Thyroid gland (tissue), 4 donors: ENCODE measurements at places on chromosomes 13 and 19. TPM values are rescaled to one million over a fixed set of nuclear protein-coding genes. Genes with fewer than 3 reads are reported as not detected.

DNA sequence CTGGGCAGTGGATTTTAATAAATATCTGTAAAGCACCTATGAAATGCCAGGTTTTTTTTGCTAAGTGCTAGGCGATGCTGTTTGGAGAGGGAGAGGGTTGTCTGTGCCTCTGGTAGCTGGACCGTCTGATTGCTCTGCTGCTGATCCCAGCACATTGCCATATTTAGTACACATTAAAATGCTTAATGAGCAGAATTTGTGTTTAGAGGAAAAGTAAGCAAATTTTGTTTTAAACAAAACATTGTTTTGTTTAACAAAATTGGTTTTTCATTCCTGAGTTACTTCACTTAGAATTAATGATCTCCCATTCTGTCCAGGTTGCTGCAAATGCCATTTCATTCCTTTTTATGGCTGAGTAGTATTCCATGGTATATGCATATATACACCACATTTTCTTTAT lies 85.2 kb downstream of the LMO7 start:
- H3K4me1 ChIP-seq: peaks cover 35% of the 10 kb centered on the region
- H3K27ac ChIP-seq: no peak overlapping the region
- H3K4me3 ChIP-seq: no peak overlapping the region

- H3K27ac ChIP-seq: no peak overlapping the region
- no peak for DNase-seq
- no peak overlapping the region for H3K4me3 ChIP-seq
Measured at GRCh38 chr13:77136902-77137420, 110.0 kb upstream of the FBXL3 start.

DNA sequence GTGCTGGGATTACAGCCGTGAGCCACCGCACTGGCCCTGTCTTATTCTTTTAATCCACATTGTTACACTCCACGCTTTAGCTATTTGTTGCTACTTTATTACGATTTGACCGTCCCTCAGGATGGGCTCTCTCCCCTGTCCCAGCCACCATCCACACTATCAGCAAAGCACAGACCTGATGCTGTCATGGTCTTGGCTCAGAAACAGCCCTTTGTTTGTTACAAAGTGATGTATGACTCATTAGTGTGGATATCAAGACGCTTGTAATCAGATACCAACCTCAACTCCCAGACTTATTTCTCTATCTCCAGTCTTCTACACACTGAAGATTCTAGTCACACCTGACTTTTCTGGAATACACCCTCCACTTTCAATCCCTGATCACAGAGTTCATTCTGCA lies 84.6 kb upstream of the FREM2 start:
- no peaks in the 10 kb centered on the region for H3K4me1 ChIP-seq
- DNase-seq: no peak
- H3K27ac ChIP-seq: no peak overlapping the region
- no peak overlapping the region for H3K4me3 ChIP-seq

GRCh38 chr13:95457294-95457693 lies 95.2 kb upstream of the CLDN10 start:
- H3K36me3 ChIP-seq: no peaks in the 10 kb centered on the region
- no peak overlapping the region for H3K27ac ChIP-seq
- H3K27me3 ChIP-seq: no peaks in the 10 kb centered on the region
- H3K4me3 ChIP-seq: no peak overlapping the region

GRCh38 chr13:51396352-51396751 lies 56.5 kb downstream of the INTS6 start:
- H3K36me3 ChIP-seq: no peaks in the 10 kb centered on the region
- DNase-seq: no peak

- no peak for DNase-seq
- no peaks in the 10 kb centered on the region for H3K36me3 ChIP-seq
- no peak overlapping the region for H3K27ac ChIP-seq
Measured at GRCh38 chr13:71461892-71462291, 405.1 kb downstream of the DACH1 start.

GRCh38 chr19:3132971-3133792 lies 2.7 kb upstream of the GNA15 start:
- H3K4me3 ChIP-seq: no peak overlapping the region
- no peak overlapping the region for H3K27ac ChIP-seq
- H3K36me3 ChIP-seq: no peaks in the 10 kb centered on the region
- H3K4me1 ChIP-seq: no peaks in the 10 kb centered on the region
- H3K27me3 ChIP-seq: no peaks in the 10 kb centered on the region

DNA sequence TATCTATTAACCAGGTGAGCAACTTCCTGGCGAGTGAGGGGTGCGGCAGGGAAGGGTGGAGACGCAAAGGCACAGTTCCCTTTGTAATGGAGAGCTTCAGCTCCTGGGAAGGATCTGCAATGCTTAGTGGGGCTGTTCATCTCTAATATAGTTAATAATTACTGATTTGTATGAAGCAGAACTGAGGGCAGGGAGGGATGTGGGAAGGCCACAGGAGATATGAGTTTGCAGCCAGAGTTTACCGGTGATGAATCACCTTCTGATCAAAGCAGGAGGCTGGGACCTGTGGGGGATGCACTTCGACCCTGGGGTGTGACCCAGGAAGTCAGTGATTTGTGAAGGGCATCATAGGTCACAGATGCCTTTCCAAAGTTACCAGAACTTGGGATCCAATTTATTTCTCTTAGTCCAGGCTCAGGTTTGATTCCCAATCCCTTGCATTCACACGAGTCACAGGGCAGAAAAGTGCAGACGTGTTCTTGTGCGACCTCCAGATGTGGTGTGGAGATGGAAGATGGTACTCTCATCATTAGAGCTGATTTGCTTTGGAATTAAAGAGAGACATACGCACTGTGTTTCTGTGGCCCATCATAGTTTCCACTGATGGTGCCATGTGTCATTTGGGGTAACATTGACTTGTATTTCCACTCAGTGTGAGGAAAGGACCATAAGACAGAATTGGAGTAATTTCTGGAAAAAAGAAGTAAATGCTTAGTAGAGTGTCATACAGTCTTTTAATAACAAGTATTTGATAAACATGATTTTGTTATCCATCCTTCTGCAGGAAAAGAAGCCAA lies 55.0 kb downstream of the LRCH1 start:
- H3K4me1 ChIP-seq: peaks cover 38% of the 10 kb centered on the region
- H3K27me3 ChIP-seq: no peaks in the 10 kb centered on the region
- no peak overlapping the region for H3K27ac ChIP-seq
- no peak for DNase-seq
- H3K4me3 ChIP-seq: no peak overlapping the region

DNA sequence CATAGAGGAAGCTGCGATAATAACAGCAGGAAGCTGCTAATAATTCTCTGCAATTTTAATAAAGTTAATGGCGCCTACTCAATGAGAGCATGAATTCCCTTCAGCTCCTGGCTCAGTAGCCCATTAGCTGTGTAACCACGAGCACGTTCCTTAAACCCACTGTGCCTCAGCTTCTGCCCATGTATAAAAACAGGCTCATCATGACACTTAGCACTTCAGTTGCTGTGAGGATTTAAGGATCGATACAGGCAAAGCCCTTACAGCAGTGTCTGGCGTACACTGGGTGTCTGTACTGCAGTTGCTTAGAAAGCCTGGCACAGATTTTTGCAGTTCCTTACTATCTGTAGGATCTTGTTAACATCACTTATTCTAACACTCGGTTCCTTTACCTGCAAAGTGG lies 673.4 kb upstream of the ARGLU1 start:
- no peaks in the 10 kb centered on the region for H3K27me3 ChIP-seq
- H3K27ac ChIP-seq: no peak overlapping the region
- H3K4me3 ChIP-seq: no peak overlapping the region
- no peaks in the 10 kb centered on the region for H3K4me1 ChIP-seq
- no peak for DNase-seq

DNA sequence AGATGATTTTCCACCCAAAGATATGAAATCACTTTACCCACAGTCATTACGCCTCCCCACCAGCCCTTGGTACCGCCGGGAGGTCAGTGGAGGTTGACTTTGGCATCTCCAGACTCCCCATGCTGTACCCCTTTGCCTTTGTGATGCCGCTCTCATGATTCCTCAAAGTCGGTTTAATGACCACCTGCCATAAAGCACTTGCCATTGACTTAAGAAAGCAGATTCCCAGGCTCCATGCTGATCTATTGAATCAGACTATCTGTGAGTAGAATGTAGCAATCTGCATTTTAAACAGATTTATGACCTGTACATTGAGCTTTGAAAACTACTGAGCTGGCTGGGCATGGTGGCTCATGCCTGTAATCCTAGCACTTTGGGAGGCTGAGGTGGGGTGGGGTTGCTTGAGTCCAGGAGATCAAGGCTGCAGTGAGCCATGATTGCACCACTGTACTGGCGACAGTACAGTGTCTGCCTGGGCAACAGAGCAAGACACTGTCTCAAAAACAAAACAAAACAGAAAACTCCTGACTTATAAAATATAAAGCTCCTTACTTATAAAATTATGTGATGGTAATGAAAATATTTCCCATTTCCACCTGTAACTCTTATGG lies 235.2 kb downstream of the KLF5 start:
- H3K4me3 ChIP-seq: no peak overlapping the region
- no peaks in the 10 kb centered on the region for H3K27me3 ChIP-seq
- H3K4me1 ChIP-seq: no peaks in the 10 kb centered on the region
- H3K36me3 ChIP-seq: no peaks in the 10 kb centered on the region
- H3K27ac ChIP-seq: no peak overlapping the region

DNA sequence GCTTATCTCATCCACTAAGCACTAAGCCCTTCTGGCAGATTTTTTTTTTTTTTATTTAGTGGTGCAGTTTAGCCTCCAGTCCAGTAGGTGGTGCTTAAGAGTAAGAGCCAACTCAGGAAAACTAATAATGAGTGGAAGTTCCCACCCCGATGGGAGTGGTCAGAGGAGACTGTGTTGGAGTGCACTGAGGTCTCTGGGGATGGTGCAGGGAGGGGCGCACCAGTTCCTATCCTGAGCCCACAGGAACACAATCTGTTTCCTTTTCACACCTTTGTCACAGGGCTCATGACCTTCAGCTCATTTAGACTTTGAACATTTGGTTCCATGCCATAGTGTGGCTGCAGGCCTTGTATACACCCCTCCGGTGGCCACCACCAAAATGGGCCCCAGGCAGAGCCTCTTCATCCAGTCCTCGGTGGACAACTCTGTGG lies 367.4 kb downstream of the SPRY2 start:
- no peaks in the 10 kb centered on the region for H3K36me3 ChIP-seq
- no peaks in the 10 kb centered on the region for H3K27me3 ChIP-seq

- no peaks in the 10 kb centered on the region for H3K27me3 ChIP-seq
- H3K36me3 ChIP-seq: no peaks in the 10 kb centered on the region
- H3K4me1 ChIP-seq: no peaks in the 10 kb centered on the region
- no peak for DNase-seq
- no peak overlapping the region for H3K27ac ChIP-seq
- no peak overlapping the region for H3K4me3 ChIP-seq
Measured at GRCh38 chr13:109677206-109677605, 109.2 kb downstream of the IRS2 start.

- peaks cover 10% of the 10 kb centered on the region for H3K36me3 ChIP-seq
- H3K4me1 ChIP-seq: no peaks in the 10 kb centered on the region
- no peak overlapping the region for H3K4me3 ChIP-seq
- no peak for DNase-seq
- H3K27ac ChIP-seq: no peak overlapping the region
- no peaks in the 10 kb centered on the region for H3K27me3 ChIP-seq
Measured at GRCh38 chr19:17103177-17103576, 27.6 kb downstream of the MYO9B start.

DNA sequence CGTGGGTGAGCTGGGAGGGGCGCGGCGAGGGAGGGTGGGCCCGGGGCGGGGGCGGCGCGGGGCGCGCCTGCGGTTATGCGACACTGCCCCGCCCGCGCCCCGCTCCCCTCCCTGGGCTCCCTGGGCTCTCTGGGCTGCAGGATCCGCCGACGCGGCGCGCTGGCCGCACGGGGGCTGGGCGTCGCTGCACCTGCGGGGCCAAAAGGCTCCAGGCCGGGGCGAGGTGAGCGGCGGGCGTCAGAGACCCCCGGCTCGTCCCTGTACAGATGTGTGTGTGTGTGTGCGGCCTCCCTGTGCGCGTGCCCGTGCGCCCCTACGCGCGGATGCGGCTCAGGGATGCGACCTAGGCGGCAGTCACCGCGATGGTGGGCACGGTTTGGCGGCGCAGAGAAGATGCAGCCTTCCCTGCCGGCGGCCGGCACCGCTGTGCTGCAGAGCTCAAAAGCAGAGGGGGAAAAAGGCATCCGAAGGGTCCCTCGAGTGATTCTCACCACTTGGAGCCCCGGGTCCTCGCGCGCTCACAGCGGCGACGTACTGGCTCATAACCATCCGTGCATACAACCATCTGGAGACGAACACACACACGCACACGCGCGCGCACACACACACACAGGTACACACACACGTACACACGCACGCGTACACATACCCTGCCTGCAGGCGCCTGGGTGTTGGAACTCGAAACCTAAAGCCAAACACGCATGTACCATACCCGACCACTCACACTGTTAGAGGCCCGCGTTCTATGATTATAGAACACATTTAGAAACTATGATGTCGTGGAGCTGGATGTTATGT lies 709 bp downstream of the ATP8A2 start:
- no peaks in the 10 kb centered on the region for H3K36me3 ChIP-seq
- no peak for DNase-seq
- no peak overlapping the region for H3K4me3 ChIP-seq

- DNase-seq: no peak
- peaks cover 7% of the 10 kb centered on the region for H3K4me1 ChIP-seq
- no peak overlapping the region for H3K4me3 ChIP-seq
- H3K36me3 ChIP-seq: no peaks in the 10 kb centered on the region
Measured at GRCh38 chr19:7391218-7391670, 42.5 kb downstream of the ARHGEF18 start.

- H3K4me1 ChIP-seq: no peaks in the 10 kb centered on the region
- H3K27me3 ChIP-seq: no peaks in the 10 kb centered on the region
- peaks cover 12% of the 10 kb centered on the region for H3K36me3 ChIP-seq
- no peak for DNase-seq
- no peak overlapping the region for H3K27ac ChIP-seq
- H3K4me3 ChIP-seq: no peak overlapping the region
Measured at GRCh38 chr19:56098731-56099568, 22.1 kb downstream of the ZNF787 start.

- H3K27ac ChIP-seq: no peak overlapping the region
- H3K4me3 ChIP-seq: no peak overlapping the region
- H3K4me1 ChIP-seq: no peaks in the 10 kb centered on the region
- H3K36me3 ChIP-seq: no peaks in the 10 kb centered on the region
Measured at GRCh38 chr13:27839809-27840467, 47.7 kb downstream of the GSX1 start.

DNA sequence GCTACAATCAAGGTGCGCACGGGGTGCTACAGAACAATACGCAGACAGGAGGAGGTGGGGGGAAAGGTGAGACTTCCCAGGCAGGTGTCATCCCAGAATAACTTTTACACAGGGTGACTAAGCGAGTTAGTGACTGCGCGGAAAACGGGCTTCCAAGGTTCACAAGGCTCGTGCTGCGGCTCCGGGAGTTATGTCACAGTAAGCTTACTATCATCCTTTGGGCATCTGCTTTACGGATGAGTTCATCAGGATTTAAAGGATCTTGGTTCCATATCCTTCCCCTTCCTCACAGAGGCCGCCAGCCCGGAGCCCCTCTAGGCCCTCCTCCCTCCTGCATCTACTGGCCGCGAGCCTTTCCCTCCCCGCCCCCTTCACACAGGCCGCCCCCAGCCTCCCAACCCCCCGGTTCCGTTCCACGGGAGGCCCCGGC lies 474 bp upstream of the IFT88 start:
- no peak for DNase-seq
- peaks cover 6% of the 10 kb centered on the region for H3K4me1 ChIP-seq
- H3K27me3 ChIP-seq: no peaks in the 10 kb centered on the region
- peak overlapping the region; percentile 85 for H3K27ac ChIP-seq
- H3K4me3 ChIP-seq: peak overlapping the region; percentile 15

GRCh38 chr19:8259922-8260247 lies 48.3 kb downstream of the CD320 start:
- no peak overlapping the region for H3K27ac ChIP-seq
- DNase-seq: no peak
- H3K4me1 ChIP-seq: no peaks in the 10 kb centered on the region
- H3K4me3 ChIP-seq: no peak overlapping the region
- H3K36me3 ChIP-seq: peaks cover 29% of the 10 kb centered on the region

Gene ONECUT3
- total RNA-seq: not detected

Gene SPRED3
- total RNA-seq: 7.1 TPM

Gene UPK1A
- total RNA-seq: not detected

Gene PEG3
- 9.8 TPM for total RNA-seq
